Keratinocyte (primary cell): ENCODE measurements at places on chromosomes 3 and 15. TPM values are rescaled to one million over a fixed set of nuclear protein-coding genes. Genes with fewer than 3 reads are reported as not detected.

DNA sequence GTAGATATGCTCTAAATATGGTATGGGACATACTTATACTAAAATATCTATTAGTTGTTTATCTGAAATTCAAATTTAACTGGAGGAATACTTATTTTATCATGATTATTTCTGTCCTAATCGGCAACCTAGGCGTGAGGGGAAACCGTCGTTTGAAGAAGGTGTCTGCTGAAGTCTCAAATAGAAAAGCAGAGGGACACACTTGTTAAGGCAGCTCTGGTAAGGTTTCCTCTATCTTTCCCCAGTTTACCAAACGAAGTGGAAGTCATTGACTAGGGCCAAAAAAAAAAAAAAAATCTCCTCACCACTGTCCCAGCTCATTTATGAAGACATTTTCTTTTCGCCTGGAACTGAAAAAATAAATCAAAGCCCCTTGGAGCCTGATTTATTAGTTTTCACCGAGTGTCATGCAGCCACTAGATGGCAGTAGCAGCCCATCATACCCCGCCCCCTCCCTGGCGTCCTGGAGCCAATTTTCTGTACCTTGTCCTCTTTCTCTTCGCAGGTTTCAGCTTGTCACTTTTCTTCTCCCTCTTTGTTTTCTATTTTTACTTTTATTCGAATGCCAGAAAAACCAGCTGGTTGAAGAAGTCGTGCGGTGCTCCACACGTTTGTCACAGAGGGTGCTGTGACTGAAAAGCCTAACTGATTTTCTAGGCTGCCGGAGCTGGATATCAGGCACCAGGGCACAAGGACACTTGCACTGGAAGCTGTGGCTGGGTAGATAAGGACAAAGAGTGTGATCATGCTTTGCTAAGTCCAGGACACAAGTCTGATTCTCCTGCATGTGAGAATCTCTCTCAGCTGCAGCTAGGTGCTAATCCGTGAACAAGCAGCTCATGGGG lies 238.7 kb downstream of the ZPLD1 start:
- no peak for DNase-seq

GRCh38 chr3:42613462-42613861 lies 13.0 kb downstream of the NKTR start:
- DNase-seq: no peak

DNA sequence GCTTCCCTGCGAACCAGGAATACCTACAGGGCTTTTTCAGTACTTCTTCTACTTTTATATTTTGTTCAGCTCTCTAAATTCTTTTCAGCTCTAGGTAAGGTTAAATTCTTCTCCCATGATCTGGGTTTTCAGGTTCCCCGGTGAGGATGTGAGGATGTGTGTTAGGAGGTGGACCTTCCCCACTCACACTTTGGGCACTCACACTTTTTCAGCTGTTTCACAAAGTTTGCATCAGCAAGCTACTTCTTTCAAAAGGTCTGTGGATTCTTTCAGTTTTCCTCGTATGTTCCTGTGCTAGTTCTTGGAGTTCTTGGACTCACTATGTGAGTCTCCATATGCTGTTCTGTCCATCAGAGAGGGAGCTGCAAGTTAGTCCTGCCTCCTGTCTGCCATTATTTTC lies 13.9 kb upstream of the OR5K2 start:
- DNase-seq: no peak

DNA sequence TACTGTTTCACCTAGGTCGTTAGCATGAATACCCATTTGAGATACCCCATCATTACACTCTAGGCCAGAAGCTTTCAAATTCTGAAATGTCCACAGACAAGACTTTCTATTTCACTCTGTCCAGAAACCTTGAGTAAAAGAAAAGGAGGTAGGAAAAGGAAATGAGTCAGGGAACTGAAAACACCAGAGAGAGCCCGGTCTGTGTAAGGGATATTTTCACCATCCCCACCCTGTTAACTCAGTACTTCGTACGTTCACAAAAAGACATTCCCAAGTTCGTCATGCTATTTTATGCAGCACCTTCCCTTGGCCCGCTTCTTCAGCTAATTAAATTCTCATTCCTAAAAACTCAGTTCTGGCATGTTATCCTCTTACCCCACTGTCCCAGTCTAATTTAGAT lies 89.4 kb upstream of the SOX2 start:
- no peak for DNase-seq

DNA sequence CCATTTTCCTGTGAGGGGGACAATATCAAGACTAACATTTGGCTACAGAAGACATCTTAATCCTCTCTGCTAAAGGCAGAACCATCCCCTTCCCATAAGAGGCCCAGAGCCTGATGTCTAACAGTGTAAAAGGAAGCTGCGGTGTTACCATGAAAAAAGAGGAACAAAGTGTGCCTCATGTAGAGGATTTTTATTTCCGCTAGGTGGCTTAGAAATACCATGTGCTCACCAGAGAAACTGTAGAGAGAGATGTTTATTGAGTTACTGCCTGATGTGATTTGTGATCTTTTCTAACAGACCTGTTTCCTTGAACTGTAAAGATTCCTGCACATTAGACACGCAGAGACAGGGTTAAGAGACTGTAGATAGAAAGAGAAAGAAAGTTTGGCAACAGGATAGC lies 22.0 kb downstream of the OR5H15 start:
- no peak for DNase-seq

DNA sequence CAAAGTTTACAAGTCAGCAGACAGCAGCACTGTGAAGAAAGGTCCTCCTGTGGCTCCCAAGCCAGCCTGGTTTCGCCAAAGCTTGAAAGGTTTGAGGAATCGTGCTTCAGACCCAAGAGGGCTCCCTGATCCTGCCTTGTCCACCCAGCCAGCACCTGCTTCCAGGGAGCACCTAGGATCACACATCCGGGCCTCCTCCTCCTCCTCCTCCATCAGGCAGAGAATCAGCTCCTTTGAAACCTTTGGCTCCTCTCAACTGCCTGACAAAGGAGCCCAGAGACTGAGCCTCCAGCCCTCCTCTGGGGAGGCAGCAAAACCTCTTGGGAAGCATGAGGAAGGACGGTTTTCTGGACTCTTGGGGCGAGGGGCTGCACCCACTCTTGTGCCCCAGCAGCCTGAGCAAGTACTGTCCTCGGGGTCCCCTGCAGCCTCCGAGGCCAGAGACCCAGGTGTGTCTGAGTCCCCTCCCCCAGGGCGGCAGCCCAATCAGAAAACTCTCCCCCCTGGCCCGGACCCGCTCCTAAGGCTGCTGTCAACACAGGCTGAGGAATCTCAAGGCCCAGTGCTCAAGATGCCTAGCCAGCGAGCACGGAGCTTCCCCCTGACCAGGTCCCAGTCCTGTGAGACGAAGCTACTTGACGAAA lies 24.2 kb downstream of the STARD5 start:
- no peak for DNase-seq

- peak; percentile 21 for DNase-seq
These were observed 9.9 kb upstream of the CCDC54 start for GRCh38 chr3:107367353-107367752.

DNA sequence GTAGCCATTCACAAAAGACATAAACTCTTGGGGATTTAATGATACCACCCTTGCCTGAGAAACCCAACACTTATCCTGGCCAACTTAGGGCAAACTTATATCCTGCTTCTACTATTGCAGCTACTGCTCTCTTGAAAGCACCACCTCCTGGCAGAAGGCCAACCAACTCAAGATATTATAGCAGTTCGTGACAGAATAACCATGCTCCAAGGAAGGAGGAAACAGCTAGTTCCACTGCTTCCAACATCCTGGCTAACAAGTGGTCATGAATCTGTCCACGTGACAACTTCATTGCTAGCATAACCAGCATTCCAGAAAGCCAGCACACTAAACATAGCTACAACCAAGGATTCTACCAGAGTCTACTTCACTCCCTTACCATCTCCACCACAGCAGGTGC lies 1037.5 kb downstream of the TBL1XR1 start:
- DNase-seq: no peak

The ZNF660 gene
- polyA plus RNA-seq: 0.01 to 0.05 TPM (median 0.02 TPM) in 3 replicates

DNA sequence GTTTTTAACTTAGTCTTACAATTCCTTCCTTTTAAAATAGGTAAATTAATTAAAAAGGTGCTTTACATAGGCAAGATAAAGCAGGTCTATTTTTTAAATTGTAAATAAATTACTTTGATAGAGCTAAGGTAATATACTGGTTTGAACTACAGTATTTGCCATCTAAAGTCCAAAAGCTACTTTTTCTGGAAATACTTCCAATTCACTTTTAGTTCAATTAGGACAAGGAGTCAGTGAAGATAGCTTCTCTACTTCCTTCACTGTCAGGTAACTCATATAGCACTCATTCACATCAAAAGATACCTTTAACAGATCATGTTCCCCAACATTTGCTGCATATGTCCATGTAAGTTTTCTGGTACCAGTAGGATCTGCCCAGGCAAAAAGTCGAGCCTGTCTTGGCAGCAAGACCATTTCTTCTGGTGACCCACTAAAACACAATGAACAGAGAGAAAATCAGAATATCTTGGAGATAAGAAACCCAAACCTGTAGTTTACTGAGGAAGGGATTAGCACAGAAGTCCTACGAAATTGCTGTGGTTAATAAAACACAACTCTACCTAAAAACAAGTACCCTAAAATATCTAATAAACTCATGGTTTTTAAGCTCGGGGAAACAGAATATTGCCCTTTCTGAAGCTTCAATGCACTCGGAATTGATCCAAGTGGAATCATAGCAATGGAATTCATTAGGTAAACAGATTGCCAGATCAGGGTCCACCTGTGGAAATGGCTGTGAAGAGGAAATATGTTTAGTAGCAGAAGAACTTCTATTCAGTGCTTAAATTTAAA lies 153.1 kb downstream of the VPS13C start:
- no peak for DNase-seq

DNA sequence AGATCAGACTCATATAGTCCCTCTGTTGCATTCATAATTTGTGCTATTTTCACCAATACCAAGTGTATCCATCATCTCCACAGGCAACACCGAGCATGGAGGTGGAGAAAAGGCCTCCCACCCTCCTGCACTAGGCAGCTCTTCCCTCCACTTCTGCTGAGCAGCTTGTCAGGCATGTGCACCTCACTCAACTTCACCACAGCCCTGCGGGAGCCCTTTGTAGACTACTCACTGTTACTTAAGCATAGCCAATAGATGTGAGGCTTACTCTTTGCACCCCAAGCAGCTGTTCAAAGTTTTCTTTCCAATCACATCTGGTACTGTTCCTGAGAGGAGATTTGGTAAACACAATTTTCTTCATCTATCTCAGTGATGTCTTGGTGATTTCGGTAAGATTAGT lies 16.9 kb upstream of the GUCA1C start:
- no peak for DNase-seq

The TRPM1 gene
- polyA plus RNA-seq: 0.17 to 0.18 TPM in 2 of 3 replicates, not detected in the other

The SQOR gene
- 117 to 140 TPM (median 124 TPM) in 3 replicates for polyA plus RNA-seq

The SCG5 gene
- polyA plus RNA-seq: 14.5 to 29.2 TPM (median 15.8 TPM) in 3 replicates

DNA sequence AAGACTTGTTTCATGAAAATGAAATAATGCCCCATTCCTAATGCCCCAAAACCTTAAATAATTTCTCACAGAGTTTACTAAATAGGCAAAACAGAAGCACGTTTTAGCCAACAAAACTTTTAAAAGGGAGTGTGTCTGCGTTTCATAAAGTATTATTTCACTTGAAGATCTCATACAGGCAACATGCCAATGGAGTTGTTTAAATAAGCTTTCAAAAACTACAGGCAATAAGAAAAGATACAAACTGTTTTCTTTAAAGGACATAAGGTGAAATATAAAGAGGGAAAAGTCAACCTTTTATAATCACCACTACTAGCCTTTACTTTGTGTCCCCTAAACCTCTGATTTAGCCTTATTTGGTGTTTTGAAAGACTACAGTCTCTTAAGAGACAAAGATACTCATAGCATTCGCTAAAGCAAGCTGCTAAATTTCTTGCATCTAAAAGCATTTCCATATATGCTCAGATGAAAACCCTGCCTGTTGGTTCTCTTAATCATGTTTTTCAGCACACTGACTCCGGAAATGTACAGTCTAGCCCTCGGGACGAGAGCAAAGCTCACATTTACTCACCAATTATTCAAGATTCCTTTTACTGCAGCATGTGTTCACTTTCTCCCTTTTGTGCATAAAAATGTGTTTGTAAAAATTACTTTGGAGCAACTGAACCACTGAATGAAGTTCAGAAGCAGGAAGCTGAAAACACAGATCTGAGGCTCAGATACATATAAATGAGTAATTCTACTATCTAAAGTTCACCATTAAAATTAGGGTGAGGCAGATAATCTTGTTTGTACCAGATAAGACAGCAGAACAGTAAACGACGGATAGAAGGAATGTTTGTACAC lies 119.0 kb downstream of the GOLIM4 start:
- no peak for DNase-seq

- no peak for DNase-seq
These were observed 27.9 kb upstream of the MUC20 start for GRCh38 chr3:195692781-195693427.

GRCh38 chr3:81550415-81550814 lies 211.0 kb downstream of the GBE1 start:
- DNase-seq: no peak

GRCh38 chr3:166060789-166061479 lies 223.7 kb upstream of the BCHE start:
- DNase-seq: no peak

DNA sequence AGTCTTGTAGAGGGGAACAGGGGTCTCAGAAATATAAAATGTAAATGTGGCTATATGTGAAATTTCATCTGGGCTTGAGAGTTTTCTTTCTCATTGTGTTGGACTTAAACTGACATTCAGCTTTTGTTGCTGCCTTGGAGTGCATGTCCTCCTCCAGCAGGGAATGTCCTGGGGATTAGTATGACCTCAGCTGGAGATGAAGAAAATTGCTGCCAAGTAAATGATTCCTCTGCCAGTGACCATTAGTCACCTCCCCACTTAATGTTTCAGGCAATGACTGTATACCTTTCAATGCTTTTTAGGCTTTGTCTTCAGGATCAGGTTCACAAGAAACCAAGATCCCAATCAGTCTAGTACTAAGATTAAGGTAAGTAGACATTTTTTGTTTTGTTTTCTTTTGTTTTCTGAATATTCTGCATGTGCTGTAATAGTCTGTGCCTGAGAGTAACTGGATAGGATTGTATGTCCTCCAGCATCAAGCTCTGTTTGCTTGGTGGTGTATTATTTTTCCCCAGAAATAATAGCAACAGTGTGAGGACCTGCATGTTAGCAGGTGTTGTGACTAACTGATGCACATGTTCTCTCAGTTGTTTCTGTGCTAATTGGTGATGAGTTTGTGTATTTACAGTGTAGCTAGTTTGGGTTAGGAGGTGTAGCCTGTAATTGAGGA lies 18.1 kb upstream of the SLC22A13 start:
- peak; percentile 53 for DNase-seq

GRCh38 chr15:73069109-73069508 lies 16.8 kb downstream of the NEO1 start:
- DNase-seq: no peak

GRCh38 chr15:58327958-58328357 lies 103.8 kb upstream of the LIPC start:
- DNase-seq: no peak

GRCh38 chr3:177824841-177825240 lies 627.6 kb upstream of the TBL1XR1 start:
- no peak for DNase-seq
